Right renal cortex interstitium (tissue), 3 donors: ENCODE measurements at places on chromosomes 3 and 15. TPM values are rescaled to one million over a fixed set of nuclear protein-coding genes. Genes with fewer than 3 reads are reported as not detected.
A peak's percentile ranks its signal among the peaks of the same experiment; 100 is the strongest.

GRCh38 chr3:107524841-107525643, 2.3 kb downstream of the BBX start:
- DNase-seq: peak; percentile 30

DNA sequence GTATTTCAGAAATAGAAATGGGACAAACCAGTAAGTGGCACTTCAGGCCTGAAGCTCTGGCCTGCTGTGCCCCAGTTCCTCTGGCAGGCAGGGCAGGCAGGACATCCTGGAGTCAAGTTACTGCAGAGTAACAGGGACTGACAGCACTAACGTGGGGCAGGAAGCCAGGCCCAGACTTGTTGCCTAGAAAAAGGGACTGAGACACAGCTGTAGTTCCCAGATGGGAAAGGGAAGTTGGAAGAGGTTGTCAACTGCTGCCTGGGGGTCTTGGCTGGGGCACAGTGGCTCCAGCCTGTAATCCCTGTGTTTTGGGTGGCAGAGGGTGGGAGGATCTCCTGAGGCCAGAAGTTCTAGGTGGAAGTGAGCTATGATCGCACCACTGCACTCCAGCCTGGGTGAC, 171.9 kb downstream of the FMN1 start:
- DNase-seq: no peak

GRCh38 chr3:32975891-32976595, 24.6 kb downstream of the CCR4 start:
- DNase-seq: no peak

DNA sequence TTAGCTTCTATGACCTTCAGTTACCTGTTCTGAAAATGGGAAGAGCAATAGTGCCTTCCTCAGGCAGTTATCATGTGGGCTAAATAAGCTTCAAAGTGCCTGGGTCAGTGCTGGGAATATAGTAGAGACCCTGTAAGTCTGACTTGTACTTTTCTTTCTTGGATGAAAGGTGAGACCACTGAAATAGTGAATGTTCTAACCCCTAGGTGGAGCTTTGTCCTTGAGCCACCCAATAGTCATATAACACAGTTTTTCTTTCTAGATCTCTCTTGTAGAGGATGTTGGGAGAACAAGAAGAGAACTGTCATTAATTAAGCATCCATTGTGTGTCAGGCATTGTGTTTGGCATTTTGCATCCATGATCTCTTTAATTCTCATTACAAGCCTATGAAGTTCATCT, 13.0 kb upstream of the BFSP2 start:
- no peak for DNase-seq

The BBS4 gene
- 37.7 TPM for polyA plus RNA-seq

DNA sequence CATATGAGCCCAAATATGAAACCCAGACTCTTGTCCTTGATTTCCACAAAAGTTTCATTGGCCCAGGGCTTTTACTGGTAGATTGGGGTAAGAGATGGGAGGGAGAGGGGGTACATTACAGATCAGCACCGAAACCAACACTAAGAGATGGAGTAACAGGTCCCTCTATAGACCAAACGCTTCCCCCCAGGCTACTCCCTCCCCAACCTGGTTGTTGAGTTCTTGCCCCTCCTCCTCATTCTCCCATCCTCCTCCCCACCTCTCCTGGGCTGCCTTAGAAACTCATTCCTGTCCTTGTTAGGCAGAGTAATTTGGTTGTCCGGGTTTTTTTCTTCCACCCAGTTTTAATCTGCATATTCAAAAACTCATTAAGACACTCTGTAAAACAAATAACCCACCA, 74.1 kb downstream of the MESD start:
- no peak for DNase-seq

The RNF168 gene
- 16.9 TPM for polyA plus RNA-seq

GRCh38 chr3:10817506-10817905, 1.5 kb downstream of the SLC6A11 start:
- no peak for DNase-seq

- DNase-seq: no peak
Observed at GRCh38 chr3:38717355-38718240, 68.1 kb upstream of the SCN5A start.

GRCh38 chr3:98553753-98554152, 22.0 kb downstream of the GPR15 start:
- DNase-seq: no peak

DNA sequence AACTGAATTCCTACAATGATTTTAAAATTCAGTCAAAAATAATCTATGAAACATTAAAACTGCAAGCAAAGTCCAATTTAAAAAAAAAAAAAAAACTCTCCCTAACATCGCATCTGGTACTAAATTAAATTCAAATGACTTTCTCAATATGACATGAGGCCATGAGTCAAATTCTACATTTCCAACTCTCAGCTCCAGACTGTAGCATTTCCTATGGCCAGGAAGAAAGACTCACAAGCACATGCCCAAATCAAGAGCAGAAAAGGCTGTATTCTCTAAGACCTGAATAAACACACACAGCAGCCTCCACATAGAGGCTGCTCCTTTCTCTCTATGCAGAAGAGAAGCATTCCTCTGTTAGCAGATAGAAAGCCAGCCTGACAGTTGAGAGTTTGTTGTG, 729.2 kb downstream of the ROBO1 start:
- no peak for DNase-seq

DNA sequence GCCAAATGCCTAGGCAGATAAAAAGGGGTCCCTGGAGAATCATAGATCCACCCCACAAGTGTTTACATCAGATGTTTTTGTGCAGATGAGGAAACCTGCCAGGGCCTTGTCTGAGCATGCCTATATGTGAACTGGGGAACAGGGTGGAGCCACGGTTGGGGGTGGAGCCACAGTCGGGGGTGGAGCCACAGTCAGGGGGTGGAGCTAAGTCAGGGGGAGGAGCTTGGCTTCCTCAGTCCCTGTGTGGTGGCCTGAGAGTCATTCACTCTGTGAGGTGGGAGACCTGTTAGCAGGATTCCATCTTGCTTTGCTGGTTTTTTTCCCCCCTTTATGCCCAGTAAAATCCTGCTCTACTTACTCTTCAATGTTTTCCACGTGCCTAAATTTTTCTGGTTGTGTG, 57.8 kb upstream of the TGFBR2 start:
- no peak for DNase-seq

The CDCP1 gene
- 1.1 TPM for polyA plus RNA-seq

- DNase-seq: no peak
Observed at GRCh38 chr3:72957297-72957696, 39.3 kb upstream of the PPP4R2 start.

- DNase-seq: no peak
Observed at GRCh38 chr3:75863878-75864277, 78.5 kb upstream of the ZNF717 start.

DNA sequence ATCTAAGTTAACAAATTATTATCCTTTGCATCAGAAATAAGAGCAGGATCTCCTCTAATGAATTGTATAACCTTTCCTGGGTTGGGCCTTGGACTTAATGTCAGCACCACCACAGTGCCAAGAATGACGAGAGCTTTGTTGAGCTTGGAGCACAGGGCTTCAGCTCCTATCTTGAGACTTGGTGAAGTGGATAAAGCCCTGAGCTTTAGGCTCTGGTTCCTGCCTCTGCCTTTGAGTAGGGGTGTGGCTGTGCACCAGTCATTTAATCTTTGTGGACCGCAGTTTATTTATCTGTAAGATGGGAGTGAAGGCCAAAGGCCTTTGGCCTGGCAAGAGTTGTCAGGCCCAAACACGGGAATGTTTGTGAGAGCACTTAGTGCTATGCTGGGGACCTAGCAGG, 162.2 kb downstream of the VGLL4 start:
- no peak for DNase-seq

DNA sequence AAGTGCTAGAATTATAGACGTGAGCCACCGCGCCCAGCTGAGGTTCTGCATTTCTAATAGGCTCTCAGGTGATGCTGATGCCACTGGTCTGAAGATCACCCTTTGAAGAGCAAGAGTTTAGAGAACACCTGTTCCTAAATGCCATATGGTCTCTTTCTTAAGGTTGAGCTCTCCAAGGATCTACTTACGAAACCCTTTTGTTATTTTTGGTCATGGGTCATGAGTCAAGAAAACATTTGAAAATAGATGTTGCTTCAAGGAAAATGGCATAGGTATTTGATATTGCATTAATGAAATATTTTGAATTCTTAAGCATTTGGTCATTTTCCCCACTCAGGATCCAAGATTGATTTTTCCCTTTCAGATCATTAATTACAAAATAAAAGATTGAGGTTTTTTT, 74.7 kb upstream of the SOX2 start:
- DNase-seq: no peak

The GPR15 gene
- polyA plus RNA-seq: not detected

The IQCH gene
- polyA plus RNA-seq: 6.9 TPM

DNA sequence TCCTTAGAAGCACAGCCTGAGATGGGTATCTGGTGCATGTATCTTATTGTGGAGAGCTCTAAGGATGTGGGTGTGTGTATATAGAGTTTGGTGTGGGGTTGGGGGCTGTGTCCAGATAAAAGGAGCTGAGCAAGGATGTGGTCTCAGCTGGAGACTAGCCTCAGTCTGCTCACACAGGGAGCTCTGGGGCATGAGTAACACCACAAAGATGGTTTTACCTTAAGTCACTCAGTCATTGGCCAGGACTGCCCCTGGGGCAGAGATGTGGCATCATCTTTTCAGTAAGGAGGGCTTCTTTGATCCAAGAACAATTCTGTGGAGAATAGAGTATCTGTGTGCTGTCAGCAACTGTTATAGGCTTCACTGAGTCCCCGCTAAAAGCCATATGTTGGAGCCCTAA, 163.4 kb upstream of the NUDT16 start:
- DNase-seq: no peak

DNA sequence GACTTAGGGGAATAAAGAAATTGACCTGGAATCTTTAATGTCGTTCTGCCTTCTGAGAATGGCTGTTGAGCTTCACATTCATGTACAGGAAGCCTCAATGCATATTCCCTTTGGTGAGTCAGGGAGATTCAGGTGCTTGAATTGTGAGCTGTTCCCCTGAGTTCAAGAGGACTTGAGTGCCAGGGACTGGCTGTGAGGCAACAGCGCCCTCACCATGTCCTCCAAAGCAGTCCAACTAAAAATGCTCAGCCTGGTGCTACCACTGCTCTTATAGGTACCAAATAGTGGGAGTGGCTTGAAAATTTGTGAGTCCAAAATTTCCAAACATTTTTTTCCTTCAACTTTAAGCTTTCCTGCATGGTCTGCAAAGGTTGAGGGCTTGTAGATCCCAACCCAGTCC, 54.1 kb downstream of the LEO1 start:
- DNase-seq: no peak

The ADGRG7 gene
- polyA plus RNA-seq: not detected

The SAMMSON gene
- 0.10 TPM for polyA plus RNA-seq

GRCh38 chr3:122112754-122113153, 57.6 kb downstream of the CD86 start:
- no peak for DNase-seq

- no peak for DNase-seq
Observed at GRCh38 chr15:35194296-35194695, 109.2 kb upstream of the NANOGP8 start.

The KATNBL1 gene
- polyA plus RNA-seq: 51.0 TPM

DNA sequence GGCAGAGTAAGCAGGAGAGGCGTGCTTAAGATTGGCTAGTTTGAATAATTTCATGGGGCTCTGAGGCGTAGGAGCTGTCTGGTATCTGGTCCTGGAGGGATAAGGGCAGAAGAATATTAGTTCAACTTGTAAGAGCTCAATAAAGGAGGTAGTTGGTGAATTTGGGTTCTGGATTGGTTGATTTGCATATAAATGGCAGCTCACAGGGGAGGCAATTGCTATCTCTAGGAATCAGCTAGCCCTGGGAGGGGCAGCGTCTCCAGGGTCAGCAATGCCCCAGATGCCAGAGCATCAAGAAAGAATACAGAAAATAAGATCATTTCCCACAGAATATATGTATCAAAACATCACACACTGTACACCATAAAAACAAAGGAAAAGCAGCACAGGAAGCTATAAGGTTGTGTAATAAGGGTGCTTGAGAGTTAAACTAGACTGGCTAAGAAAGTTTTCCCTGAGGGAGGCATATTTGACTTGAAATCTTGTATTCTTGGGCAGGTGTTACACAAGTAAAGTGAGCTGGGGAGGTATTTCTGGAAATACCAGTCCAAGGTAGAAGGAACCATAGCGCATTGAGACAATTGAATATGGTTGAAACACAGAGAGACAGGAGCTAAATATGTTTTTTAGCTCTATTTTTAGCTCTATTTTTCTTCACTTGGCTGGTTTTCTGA, 6.1 kb downstream of the MOBP start:
- no peak for DNase-seq
